ENCODE measurements at places on chromosomes 3 and 15. TPM values are rescaled to one million over a fixed set of nuclear protein-coding genes. Genes with fewer than 3 reads are reported as not detected.

The PIF1 gene
- total RNA-seq = 0.27 TPM

The CYP19A1 gene
- not detected for total RNA-seq

The SLC22A13 gene
- total RNA-seq = 0.19 TPM

The MORC1 gene
- not detected for total RNA-seq

The POLQ gene
- 0.30 TPM for total RNA-seq

The IMPG2 gene
- total RNA-seq = 0.45 TPM

The POTEB3 gene
- total RNA-seq = not detected

DNA sequence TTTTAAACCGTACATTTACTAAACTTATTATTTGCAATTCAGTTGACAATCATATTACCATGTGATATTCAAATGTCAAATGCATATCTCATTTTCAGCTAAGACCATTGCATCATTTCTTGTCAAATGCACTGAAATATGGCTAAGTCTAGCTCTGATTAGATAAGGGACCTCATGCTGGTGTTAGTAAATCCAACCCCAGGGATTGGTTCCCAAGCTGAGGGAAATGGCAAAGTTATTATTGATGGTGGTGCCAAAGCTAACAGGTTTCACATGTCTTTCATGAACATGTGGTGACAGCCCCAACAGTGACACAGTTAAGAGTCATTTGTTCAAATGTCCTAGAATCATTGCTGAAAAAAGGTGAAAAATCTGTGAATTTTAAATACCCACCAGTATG, 641.1 kb downstream of the MECOM start:
- no peaks in the 10 kb centered on the region for H3K36me3 ChIP-seq
- H3K27ac ChIP-seq = no peak overlapping the region
- no peak for DNase-seq
- H3K4me3 ChIP-seq = no peak overlapping the region
- no peaks in the 10 kb centered on the region for H3K4me1 ChIP-seq

GRCh38 chr3:88168171-88168570, 18.4 kb downstream of the C3orf38 start:
- H3K27ac ChIP-seq = no peak overlapping the region
- no peaks in the 10 kb centered on the region for H3K4me1 ChIP-seq
- DNase-seq = no peak
- no peaks in the 10 kb centered on the region for H3K27me3 ChIP-seq
- H3K36me3 ChIP-seq = peaks cover 8% of the 10 kb centered on the region

DNA sequence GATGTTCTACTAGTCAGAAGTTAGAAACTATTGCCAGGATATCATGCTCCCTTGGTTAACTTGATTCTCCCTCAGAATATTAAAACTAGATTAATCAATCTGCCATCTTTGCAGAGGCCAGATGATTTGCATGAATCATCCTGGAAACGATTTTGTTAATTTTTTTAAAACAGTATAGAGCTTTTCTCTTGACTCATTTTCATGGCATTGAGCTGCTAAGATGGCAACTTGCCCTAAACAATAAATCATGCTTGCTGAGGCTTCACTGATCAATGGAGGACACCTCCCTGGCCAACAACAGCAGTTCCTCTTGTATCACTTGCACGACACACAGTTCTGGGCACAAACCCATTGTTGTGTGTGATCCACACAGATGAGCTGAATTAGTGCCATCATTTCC, 109.1 kb downstream of the COL6A6 start:
- H3K36me3 ChIP-seq = no peaks in the 10 kb centered on the region
- no peak overlapping the region for H3K27ac ChIP-seq
- DNase-seq = no peak
- H3K4me3 ChIP-seq = no peak overlapping the region

DNA sequence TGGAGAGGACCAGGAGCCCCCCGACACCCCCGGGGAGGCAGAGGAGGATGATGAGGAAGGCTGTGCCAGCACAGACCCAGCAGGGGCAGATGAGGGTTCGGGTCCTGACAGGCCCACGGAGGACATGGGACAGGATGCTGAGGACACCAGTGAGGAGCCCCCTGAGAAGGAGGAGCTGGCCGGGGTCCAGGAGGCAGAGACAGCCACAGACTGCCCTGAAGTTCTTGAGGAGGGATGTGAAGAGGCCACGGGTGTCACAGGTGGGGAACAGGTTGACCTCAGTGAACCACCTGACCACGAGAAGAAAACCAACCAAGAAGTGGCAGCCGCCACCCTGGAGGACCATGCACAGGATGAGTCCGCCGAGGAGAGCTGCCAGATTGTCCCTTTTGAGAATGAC, 909 bp downstream of the FGD5 start:
- H3K36me3 ChIP-seq = no peaks in the 10 kb centered on the region
- no peak overlapping the region for H3K4me3 ChIP-seq
- no peak for DNase-seq
- H3K4me1 ChIP-seq = no peaks in the 10 kb centered on the region

DNA sequence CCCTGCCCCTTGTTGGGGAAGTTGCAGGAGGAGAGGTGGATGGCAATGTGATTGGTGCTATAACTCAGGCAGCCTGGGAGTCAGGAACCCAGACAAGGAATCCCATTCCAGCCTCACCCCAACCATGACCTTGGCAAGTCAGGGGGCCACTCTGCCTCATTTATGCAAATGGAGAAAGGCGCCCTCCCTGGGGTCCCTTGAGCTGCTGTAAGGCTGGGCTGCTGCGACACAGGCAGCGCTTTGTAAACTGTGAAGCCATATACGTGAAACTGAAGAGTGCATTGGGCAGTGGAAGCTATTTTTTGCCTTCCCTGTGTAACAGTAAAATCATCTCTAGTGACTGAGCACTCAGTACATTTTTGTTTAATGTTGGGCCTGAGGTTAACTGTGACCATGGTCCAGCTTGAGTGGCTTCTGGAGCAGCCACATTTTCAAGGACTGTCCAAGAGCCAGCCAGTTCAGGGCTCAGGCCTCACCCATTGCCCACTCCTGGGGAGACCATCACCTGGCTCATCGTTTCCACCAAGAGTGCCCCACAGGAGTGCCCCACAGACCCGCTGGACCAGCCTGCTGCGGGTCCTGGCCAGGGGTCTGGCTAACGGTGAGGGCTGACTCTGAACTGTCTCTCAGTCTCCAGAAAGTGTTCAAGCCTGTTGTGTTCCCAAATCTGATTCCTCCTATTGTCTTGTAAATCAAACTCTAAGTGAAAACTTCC, 27.9 kb downstream of the KIF7 start:
- no peaks in the 10 kb centered on the region for H3K36me3 ChIP-seq
- no peaks in the 10 kb centered on the region for H3K27me3 ChIP-seq
- H3K27ac ChIP-seq = no peak overlapping the region
- no peak for DNase-seq
- no peaks in the 10 kb centered on the region for H3K4me1 ChIP-seq

GRCh38 chr3:150913133-150913922, 8.1 kb upstream of the MINDY4B start:
- no peaks in the 10 kb centered on the region for H3K36me3 ChIP-seq
- H3K27ac ChIP-seq = no peak overlapping the region
- H3K4me3 ChIP-seq = no peak overlapping the region
- no peaks in the 10 kb centered on the region for H3K4me1 ChIP-seq
- DNase-seq = no peak

DNA sequence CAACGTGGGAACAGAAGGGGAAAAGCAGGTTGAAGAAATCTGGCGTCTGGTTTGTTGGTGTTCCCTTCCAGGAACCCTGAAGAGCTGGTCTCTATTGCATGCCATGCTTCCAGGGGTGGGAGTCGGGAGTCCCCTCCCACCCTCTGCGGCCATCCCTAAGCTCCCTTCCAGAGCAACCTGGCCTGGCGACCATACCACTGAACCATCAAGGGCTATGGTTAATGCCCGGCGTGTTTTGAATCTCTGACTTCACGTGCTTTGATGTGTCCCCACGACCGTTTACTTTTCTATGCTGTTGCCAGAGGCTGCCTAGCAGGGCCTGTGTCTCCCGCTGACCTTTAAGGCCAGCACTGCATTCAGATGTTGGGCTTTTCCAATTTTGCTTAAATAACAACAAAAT, 696 bp upstream of the SNRK start:
- H3K27ac ChIP-seq = peak overlapping the region; percentile 77
- DNase-seq = no peak
- H3K36me3 ChIP-seq = peaks cover 7% of the 10 kb centered on the region
- H3K4me1 ChIP-seq = peaks cover 26% of the 10 kb centered on the region

DNA sequence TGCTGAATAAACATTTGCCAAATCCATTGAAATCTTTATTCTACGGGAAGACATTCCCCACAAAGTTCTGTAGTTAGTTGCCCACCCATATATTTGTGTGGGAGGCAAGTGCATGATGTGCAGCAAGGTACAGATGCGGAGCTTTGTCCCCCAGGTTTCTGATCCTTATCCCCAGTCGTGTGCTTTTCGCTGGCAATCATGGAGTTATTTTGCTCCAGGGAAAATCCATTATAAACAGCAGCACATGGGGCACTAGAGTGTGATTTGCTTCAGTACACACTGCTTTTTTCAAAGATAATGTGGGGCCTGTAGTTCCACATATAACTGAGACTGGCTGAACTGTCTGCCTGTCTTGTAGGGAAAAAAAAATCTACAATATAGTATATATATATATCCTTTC, 132.1 kb downstream of the FEZF2 start:
- no peak for DNase-seq
- H3K4me1 ChIP-seq = no peaks in the 10 kb centered on the region
- H3K36me3 ChIP-seq = no peaks in the 10 kb centered on the region
- no peak overlapping the region for H3K4me3 ChIP-seq
- H3K27me3 ChIP-seq = no peaks in the 10 kb centered on the region

DNA sequence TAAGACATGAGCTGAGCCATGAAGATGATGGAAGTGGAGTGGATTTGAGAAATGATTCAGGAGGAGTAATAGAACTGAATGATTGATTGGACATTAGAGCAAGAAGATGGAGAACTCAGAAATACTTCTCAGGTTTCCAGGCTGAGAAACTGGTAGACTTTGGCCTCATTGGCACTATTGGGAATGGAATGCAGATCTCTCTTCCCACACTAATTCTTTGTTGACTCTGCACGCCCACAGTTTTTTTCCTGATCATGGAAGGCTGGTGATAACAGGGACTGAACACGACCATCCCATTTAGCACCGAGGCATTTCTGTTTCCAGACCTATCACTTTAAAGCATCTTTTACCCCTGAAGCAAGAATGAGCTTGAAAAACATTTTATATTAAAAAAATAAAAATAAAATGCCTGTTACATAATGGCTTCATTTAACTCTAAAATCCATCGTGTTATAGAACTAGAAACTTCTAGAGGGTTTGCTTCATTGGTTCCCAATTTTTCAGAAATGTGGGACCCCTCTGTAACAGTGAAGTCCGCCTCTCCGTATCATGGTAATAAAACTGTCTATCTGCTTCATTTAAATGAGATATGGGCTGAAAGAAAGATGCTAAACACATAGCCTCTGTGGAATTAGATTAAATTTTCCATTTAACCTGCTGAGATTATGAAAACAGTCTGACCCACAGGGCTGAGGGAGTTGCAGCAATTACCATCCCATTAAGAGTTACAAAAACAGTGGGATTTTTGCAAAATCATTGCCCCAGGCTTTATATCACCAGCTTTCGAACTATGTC, 562.0 kb upstream of the CFAP20DC start:
- H3K27ac ChIP-seq = no peak overlapping the region
- no peaks in the 10 kb centered on the region for H3K4me1 ChIP-seq
- no peaks in the 10 kb centered on the region for H3K36me3 ChIP-seq
- H3K27me3 ChIP-seq = no peaks in the 10 kb centered on the region
- no peak for DNase-seq

- peak; percentile 38 for DNase-seq
- H3K36me3 ChIP-seq = no peaks in the 10 kb centered on the region
- H3K27me3 ChIP-seq = no peaks in the 10 kb centered on the region
- peaks cover 4% of the 10 kb centered on the region for H3K4me1 ChIP-seq
- H3K4me3 ChIP-seq = no peak overlapping the region
- no peak overlapping the region for H3K27ac ChIP-seq
Measured at GRCh38 chr15:25410649-25411048, 28.2 kb downstream of the UBE3A start.

DNA sequence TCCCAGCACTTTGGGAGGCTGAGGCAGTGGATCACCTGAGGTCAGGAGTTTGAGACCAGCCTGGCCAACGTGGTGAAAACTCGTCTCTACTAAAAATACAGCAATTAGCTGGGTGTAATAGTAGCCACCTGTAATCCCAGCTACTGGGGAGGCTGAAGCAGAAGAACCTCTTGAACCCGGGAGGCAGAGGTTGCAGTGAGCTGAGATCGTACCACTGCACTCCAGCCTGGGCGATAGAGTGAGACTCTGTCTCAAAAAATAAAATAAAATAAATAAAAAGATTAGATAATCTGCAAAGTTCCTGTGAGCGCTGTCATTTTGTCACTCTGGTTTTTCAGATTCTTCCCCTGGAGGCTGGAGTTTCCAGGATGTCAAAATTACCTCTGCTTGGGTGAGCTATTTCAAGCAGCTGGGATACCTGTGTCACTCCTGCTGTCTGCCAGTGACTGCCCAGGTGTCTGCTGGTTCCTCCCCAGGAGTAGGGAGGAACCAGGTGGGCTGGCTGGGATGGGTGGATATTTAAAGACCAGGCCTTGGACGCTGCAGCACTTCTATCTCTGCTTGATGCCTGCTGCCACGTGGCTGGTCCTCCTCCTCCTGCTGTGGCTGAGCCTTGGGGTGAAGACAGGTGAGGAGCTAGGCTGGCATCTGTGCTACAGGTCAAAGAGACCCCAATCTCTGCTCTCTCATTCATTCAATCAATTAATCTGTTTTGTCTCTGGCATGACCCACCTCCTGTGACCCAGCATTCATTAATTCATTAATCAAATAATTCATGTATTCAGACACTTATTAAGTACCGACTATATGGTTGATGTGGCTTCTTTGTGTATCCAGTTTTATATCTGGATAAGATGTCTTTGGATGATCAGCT, 19.5 kb upstream of the MUC20 start:
- no peak overlapping the region for H3K27ac ChIP-seq
- no peaks in the 10 kb centered on the region for H3K27me3 ChIP-seq
- no peak overlapping the region for H3K4me3 ChIP-seq

DNA sequence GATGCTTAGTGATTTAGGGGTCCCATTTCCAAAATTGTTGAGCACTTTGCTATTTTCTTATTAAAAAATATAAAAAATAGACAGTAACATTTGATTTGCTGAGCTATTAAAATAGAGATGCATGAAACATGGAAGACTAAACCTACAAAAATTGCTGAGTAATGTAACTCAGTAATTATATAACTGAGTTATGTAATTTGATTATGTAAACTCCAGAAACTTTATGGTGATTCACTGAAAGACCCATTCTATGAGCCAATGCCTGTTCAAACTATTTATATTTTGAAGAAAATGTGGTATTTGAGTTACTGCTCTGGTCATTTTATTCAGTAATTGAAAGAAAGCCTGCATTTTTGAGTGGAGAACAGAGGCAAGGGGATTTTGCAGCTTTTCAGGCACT, 1221.5 kb upstream of the ALCAM start:
- no peak overlapping the region for H3K27ac ChIP-seq
- no peak for DNase-seq
- no peaks in the 10 kb centered on the region for H3K27me3 ChIP-seq
- no peak overlapping the region for H3K4me3 ChIP-seq
- H3K36me3 ChIP-seq = no peaks in the 10 kb centered on the region

- H3K27me3 ChIP-seq = peaks cover 3% of the 10 kb centered on the region
- no peaks in the 10 kb centered on the region for H3K4me1 ChIP-seq
- DNase-seq = no peak
- H3K4me3 ChIP-seq = no peak overlapping the region
- no peaks in the 10 kb centered on the region for H3K36me3 ChIP-seq
Measured at GRCh38 chr3:134610432-134611385, 40.1 kb downstream of the KY start.
